ENCODE measurements at places on chromosomes 13 and 19. TPM values are rescaled to one million over a fixed set of nuclear protein-coding genes. Genes with fewer than 3 reads are reported as not detected.

Gene VSTM2B
- not detected for total RNA-seq

Gene MRPL34
- total RNA-seq: 140 TPM

Gene KCNRG
- total RNA-seq: 0.60 TPM

Gene METTL21C
- 0.19 TPM for total RNA-seq

Gene ZNF468
- total RNA-seq: 8.5 TPM

Gene MEX3D
- 2.4 TPM for total RNA-seq

DNA sequence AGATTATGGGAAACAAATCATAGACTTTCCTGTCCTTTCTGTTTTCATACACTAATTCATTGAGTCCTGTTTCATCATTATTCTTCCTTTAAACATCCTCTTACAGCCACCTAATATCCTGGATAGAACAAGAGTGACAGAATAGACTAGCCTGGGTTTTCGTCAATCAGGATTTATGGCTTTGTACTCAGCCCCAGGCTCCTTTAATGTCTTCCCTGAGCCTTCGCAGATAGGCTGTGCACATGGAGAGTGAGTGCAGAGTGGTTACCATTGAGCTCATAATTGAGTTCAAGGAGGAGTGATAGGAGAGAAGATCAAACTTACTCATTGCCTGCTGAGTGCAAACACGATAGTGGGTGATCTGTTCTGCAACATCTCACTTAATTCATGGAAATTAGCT lies 304.9 kb downstream of the TDRD3 start:
- no peaks in the 10 kb centered on the region for H3K27me3 ChIP-seq
- H3K27ac ChIP-seq: no peak overlapping the region
- DNase-seq: no peak
- no peak overlapping the region for H3K4me3 ChIP-seq
- H3K36me3 ChIP-seq: no peaks in the 10 kb centered on the region

GRCh38 chr19:31041461-31041860 lies 307.8 kb downstream of the TSHZ3 start:
- H3K36me3 ChIP-seq: no peaks in the 10 kb centered on the region
- no peak overlapping the region for H3K27ac ChIP-seq
- H3K4me3 ChIP-seq: no peak overlapping the region
- no peaks in the 10 kb centered on the region for H3K4me1 ChIP-seq
- H3K27me3 ChIP-seq: peaks cover 2% of the 10 kb centered on the region

DNA sequence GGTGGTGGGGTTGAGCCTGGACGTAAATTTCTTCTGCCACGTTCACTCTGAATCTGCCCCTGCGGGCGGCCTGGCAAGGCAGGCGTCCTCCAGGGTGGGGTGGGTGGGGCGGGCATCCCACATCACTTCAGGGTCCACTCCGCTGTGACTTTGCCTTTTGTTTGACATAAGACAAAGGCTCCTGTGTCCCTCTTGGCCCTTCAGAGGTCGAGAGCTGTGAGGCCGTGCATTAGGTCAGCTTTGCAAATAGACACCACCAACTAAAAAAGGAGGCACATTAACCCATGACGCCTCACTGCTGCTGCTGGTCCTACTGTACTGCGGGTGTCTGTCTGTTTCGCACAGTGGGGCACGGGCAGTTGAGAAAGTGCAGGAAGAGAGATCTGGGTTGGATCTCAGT lies 10.5 kb upstream of the ZNF536 start:
- H3K27ac ChIP-seq: no peak overlapping the region
- no peak for DNase-seq
- no peaks in the 10 kb centered on the region for H3K27me3 ChIP-seq
- no peaks in the 10 kb centered on the region for H3K4me1 ChIP-seq
- H3K4me3 ChIP-seq: no peak overlapping the region

DNA sequence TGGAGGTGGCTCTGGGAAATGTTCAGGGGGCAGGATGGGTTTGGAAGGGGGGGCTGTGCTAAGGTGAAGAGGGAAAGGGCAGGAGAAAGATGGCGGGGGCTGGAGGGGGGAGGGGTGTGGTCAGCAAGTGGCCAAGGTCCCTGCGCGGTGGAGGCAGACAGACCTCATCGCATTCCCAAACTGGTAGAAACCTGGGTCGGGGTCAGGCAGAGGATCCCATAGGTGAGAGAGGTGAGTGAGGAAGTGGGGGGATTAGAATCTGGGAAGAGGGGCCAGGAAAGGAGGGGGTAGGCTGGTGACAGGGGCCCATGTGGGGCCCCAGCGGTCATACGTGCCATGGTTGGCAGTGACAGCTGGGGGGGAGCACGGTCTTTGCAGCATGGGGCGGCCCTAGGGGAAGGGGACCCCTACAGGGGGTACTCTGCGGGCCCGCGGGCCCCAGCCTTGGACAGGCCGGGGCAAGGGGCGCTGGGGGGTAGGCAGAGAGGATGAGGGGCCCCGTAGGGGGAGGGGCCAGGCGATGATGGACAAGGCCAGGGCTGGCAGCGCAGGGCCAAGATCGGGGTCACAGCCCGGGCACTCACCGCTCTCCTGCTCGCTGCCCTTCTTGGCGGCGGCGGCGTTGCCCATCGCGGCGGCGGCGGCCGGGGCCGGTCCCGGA lies 514 bp downstream of the PRKACA start:
- peak overlapping the region; percentile 90 for H3K4me3 ChIP-seq
- H3K4me1 ChIP-seq: peaks cover 66% of the 10 kb centered on the region
- H3K36me3 ChIP-seq: no peaks in the 10 kb centered on the region
- DNase-seq: peak; percentile 63
- no peaks in the 10 kb centered on the region for H3K27me3 ChIP-seq

GRCh38 chr13:33766329-33767123 lies 51.4 kb upstream of the RFC3 start:
- no peaks in the 10 kb centered on the region for H3K36me3 ChIP-seq
- H3K4me1 ChIP-seq: no peaks in the 10 kb centered on the region
- no peaks in the 10 kb centered on the region for H3K27me3 ChIP-seq
- no peak overlapping the region for H3K4me3 ChIP-seq
- DNase-seq: no peak

GRCh38 chr13:45333977-45334922 lies 6.7 kb downstream of the TPT1 start:
- H3K4me3 ChIP-seq: peak overlapping the region; percentile 80
- no peaks in the 10 kb centered on the region for H3K27me3 ChIP-seq
- H3K27ac ChIP-seq: peak overlapping the region; percentile 98
- H3K36me3 ChIP-seq: peaks cover 25% of the 10 kb centered on the region

DNA sequence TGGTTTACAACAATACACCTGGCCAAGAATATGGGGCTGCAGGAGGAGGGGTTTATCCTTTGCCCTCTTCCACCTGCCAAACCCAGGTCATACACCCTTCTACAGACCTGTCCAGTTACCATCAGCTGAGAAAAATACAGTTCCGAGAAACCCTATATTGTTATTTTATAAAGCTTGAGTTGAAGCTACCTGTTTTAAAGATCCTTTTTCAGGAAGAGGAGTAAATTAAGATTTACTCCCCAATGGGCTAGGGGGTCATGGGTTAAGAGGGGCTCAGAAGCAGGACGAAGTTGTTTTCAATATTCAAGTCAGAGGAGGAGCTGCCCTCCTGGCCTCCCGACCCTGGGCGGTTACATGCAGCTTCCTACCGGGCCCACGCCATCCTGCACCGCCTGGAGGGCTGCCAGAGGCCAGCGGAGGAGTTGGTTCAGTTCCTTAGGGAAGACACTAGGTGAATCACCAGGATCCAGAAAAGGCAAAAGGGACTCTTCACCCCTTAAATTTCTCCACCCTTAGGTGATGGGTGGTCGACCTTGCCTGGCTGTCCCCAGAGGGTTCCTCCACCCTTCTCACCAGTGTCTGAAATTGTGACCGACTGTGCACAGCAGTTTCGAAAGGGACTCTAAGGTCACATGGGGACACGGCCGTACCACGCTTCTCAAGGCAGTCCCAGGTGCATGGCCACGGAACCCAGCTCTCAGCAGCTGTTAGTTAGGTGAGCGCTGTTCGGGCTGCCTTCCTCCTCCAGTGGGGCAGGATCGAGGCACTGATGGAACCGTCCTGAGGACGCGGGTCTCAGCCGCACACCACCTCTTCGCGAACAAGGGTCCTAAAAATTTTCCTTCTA lies 1.2 kb downstream of the GJB2 start:
- H3K4me1 ChIP-seq: peaks cover 26% of the 10 kb centered on the region
- H3K27me3 ChIP-seq: peaks cover 60% of the 10 kb centered on the region
- peak overlapping the region; percentile 71 for H3K4me3 ChIP-seq
- H3K27ac ChIP-seq: no peak overlapping the region

DNA sequence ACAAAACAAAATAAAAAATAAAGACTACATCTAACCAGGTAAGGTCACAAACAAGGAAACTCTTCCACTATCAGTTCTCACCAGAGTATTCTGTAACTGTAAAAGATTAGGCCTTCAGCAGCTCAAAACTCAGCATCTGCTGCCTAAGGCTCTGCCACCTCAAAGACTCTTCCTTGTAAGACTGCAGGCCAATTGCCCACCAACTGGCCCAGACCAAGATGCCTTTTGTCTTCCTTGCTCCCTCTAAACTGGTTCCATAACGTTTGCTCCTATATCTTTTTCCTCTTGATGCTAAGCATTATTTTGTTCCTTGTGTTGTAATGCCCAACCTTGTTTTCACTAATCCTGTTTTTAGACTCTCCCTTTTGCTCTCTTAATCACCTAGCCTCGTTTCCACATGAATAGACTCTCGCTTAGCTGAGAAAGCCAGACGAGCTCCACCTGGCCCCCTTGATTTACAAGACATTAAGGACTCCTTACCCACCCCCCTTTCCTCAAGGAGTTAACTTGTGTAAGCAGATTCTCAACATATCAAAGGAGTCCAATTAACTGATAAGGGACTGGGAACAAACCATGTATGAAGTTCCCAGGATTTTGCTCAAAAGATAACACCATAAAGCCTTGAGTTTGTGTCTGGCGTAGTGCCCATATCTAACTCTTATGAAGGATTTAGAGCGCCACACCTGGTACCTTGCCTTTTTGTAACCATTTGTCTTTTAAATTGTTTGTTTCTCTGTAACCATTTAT lies 1.5 kb downstream of the ZNF814 start:
- no peaks in the 10 kb centered on the region for H3K27me3 ChIP-seq
- no peaks in the 10 kb centered on the region for H3K4me1 ChIP-seq
- H3K27ac ChIP-seq: no peak overlapping the region

DNA sequence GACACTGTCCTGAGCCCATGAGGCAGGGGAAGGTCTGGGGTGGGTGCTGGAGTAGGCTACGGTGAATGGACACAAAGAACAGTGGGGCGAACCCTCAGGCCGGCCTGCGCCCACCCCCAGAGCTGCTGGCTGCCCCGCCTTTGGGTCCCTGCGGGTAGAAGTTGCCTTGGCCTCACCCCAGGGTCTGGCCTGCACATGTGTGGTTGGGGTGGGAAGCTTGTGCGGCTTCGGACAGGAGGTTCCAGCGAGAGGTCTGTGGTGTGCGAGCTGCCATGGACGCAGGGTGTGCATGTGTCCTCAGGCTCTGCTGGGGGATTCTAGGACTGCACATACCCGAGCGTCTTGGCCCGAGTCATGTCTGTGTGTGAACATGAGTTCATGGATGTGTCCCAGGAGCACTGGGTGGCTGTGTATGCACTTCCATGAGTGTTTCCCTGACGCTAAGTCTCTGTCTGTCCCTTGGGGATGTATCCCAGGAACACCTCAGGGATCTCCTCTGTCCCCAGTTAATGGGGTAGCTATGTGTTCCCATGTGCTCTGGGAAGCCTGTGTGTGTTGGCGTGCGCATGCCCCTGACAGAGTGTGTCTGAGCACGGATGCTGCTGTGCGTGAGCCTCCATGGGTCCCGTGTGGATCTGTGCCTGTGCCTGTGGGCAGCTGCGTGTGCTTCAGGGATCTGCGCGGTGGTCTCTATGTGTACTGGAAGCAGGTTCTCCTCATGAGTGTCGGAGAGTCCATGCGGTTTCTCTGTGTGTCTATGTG lies 20.8 kb upstream of the POU2F2 start:
- H3K27ac ChIP-seq: no peak overlapping the region
- H3K4me3 ChIP-seq: no peak overlapping the region
- no peaks in the 10 kb centered on the region for H3K4me1 ChIP-seq
- DNase-seq: no peak

- H3K27me3 ChIP-seq: no peaks in the 10 kb centered on the region
- no peak overlapping the region for H3K27ac ChIP-seq
- H3K4me3 ChIP-seq: no peak overlapping the region
- H3K4me1 ChIP-seq: peaks cover 14% of the 10 kb centered on the region
- no peak for DNase-seq
These were observed 84.1 kb upstream of the FRY start for GRCh38 chr13:31947506-31947905.

GRCh38 chr13:113625965-113626721 lies 31.9 kb downstream of the ATP4B start:
- H3K4me1 ChIP-seq: no peaks in the 10 kb centered on the region
- peaks cover 9% of the 10 kb centered on the region for H3K36me3 ChIP-seq

- no peak for DNase-seq
- no peaks in the 10 kb centered on the region for H3K4me1 ChIP-seq
- H3K4me3 ChIP-seq: no peak overlapping the region
- H3K36me3 ChIP-seq: no peaks in the 10 kb centered on the region
- H3K27me3 ChIP-seq: no peaks in the 10 kb centered on the region
- no peak overlapping the region for H3K27ac ChIP-seq
These were observed 553.5 kb downstream of the DCT start for GRCh38 chr13:93925990-93926389.

DNA sequence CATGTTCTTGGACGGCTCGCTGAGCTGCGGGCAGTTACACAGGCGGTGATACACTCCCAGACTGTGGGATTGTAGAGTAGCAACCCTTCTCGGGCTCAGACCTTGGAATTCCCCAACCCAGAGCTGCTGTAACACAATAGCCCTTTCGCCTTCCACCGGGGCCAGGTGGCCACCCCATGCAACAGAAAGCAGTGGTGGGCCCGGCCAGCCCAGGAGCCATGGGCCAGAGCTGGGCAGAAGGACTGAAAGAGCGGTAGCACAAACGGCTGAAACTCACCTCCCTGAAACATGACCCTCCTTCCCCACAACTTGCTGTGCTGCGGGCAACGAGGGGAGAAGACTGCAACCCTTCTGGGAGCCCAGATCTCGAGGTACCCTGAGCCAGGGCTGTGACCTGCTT lies 429.0 kb downstream of the SLITRK1 start:
- no peak overlapping the region for H3K4me3 ChIP-seq
- DNase-seq: no peak
- no peaks in the 10 kb centered on the region for H3K4me1 ChIP-seq
- H3K27ac ChIP-seq: no peak overlapping the region
- no peaks in the 10 kb centered on the region for H3K27me3 ChIP-seq

GRCh38 chr13:96960379-96960778 lies 33.9 kb downstream of the OXGR1 start:
- H3K27me3 ChIP-seq: no peaks in the 10 kb centered on the region
- no peaks in the 10 kb centered on the region for H3K36me3 ChIP-seq
- no peak overlapping the region for H3K4me3 ChIP-seq
- H3K27ac ChIP-seq: no peak overlapping the region

DNA sequence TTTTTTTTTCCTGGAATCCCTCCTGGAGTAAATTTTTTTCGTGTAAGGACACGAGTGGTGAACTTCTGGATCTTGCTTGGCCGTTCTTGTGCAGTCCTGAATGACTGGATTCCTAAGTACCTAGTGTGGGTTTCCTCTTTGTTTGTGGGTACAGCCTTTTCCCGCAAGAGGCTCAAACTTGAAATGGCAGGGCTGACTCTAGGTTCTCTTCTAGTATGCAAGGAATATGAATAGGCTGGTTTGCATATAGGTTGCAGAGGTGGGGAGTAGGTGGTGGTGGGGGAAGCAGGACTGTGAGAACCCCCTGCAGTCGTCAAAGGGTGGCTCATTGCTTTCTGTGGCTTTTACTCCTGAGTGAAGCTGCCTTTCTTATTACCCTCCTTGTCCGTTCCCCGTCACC lies 13.6 kb downstream of the UBAC2 start:
- H3K27me3 ChIP-seq: no peaks in the 10 kb centered on the region
- no peak overlapping the region for H3K4me3 ChIP-seq
- DNase-seq: no peak

- H3K27ac ChIP-seq: no peak overlapping the region
- no peaks in the 10 kb centered on the region for H3K36me3 ChIP-seq
- DNase-seq: no peak
- no peaks in the 10 kb centered on the region for H3K27me3 ChIP-seq
- peaks cover 5% of the 10 kb centered on the region for H3K4me1 ChIP-seq
- H3K4me3 ChIP-seq: no peak overlapping the region
These were observed 55.5 kb downstream of the ENOX1 start for GRCh38 chr13:43731296-43731695.

Measured in psoas muscle (tissue), 8 donors.